ENCODE measurements at places on chromosomes 1 and 21.

DNA sequence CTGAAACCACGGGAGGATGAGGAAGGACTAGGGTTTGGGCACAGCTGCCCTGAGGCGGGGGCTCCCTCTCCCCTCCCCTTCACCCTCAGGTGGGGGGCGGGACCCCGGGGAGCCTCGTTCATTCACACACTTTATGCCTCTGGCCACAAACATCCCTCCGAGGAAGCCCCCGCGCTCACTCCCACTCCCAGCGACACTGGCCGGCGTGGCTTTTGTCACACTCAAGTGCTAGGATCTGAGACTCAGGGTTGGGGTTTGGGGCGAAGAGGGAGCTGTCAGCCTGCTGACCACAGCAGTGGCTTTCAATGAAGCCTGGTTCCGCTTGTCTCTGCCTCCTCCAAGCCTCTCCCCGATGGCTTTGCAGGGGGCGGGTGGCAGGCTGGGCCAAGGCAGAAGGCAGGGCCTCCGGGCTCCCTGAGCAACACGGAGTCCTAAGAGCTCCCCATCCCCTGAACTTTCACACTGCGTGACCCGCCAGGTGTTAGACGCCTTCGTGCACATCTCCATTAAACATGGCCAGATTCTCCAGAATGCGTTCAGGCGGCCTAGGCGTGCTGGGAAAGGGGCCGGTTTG lies 178.1 kb downstream of the NPHP4 start:
- no peak for DNase-seq

GRCh38 chr1:224373008-224373590 lies 16.4 kb downstream of the CNIH4 start:
- DNase-seq, result no peak

DNA sequence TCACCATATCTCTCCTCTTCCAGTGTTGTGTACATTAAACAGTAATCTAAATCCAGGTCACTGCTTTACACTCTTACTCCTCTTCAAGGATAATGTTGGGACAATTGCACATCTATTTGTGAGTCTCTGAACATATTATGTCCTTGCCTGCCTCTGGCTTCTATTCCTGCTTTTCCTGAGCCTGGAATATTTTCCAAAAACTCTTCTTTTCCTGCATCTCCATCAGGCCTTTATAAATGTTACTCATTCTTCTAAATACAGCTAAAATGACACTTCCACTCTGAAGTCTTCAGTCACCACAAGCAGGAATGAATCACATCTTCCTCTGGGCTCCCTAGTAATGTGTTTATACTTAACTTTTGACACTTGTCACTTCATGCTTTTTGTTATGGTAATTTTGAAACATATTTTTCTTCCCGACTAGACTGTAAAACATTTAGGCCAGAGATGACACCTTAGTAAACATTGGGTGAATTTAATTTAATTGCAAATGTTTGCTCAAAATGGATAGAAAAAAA lies 396.0 kb downstream of the LRRIQ3 start:
- DNase-seq, result no peak

DNA sequence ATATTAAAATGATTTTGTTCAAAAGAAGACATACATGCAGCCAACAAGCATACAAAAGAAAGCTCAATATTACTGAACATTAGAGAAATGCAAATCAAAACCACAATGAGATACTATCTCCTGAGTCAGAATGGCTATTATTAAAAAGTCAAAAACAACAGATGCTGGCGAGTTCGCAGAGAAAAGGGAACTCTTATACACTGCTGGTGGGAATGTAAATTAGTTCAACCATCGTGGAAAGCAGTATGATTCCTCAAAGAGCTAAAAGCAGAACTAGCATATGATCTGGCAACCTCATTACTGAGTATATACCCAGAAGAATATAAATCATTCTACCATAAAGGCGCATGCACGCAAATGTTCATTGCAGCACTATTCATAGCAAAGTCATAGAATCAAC lies 126.0 kb upstream of the HMCN1 start:
- DNase-seq, result peak; percentile 11

DNA sequence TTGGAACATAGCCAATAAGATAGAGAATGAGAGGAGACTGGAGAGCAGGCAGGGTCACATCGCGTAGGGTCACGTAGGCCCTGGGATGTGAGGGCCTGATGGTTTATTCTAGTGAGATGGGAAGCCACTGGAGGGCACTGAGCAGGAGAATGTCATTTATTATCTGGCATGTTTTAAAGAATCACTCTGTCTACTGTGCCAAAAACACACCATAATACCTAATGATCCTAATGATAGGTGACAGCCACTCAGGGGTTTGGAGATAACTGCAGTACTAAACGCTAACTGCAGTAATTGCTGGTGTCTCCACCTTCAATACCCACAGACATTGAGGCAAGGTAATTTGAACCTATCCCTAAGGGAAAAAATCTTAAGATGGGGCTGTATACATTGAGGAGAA lies 185.4 kb downstream of the TTLL7 start:
- no peak for DNase-seq

DNA sequence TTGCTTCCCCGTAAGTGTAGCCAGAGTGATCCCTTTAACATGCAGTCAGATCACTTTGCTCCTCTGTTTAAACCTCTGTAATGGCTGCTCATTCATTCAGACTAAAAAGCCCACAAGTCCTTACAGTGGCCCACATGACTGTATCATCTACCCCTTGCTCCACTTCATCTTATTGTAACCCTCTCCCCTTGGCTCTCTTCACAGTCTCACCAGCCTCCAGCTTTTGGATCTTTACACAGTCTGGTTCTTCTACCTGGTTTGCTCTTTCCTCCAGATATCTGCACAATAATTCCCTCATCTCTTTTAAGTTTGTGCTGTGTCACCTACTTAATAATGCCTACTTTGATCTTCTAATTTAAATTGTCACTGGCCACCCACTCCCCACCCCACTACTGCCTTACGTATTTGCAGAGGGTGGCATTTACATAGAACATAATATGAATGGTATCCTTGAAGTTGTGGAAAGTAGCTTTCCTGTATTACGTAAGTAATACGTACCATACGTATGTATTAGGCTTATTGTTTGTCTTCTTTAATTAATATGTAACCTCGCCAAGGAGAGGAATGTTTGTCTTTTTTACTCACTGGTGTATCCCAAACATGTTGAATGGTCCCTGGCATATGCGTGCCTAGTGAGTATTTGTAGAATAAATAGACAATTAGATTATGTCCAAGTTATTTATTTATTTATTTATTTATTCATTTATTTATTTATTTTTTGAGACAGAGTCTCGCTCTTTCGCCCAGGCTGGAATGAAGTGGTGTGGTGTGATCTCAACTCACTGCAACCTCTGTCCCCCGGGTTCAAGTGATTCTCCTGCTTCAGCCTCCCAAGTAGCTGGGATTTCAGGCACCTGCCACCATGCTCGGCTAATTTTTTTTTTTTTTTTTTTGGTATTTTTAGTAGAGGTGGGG lies 48.6 kb downstream of the TSNAX start:
- no peak for DNase-seq

- no peak for DNase-seq
Observed at GRCh38 chr1:97572561-97572960, 348.3 kb downstream of the DPYD start.

GRCh38 chr1:188877668-188878067 lies 1600.0 kb downstream of the BRINP3 start:
- no peak for DNase-seq

GRCh38 chr1:52238887-52239707 lies 97.2 kb downstream of the ZFYVE9 start:
- DNase-seq, result no peak

- no peak for DNase-seq
Observed at GRCh38 chr1:79431340-79431739, 424.8 kb upstream of the ADGRL4 start.

DNA sequence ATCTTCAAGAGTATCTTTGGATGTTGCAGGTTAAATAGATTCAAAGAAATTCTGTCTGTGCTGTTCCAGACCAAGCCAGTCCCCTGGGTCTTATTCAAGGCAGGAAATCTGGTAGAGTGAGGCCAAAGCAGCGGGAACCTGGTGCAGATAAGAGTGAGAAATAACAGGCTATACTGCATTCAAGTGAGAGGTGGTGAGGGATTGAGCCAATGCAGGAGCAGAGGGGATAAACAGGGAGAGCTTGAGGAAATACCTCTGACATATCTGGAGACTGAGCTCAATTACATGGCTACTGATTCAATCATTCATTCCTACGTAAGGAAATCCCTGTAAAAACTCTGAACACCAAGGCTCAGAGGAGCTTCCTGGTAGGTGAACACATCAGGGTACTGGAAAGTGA lies 17.2 kb upstream of the PSMA5 start:
- no peak for DNase-seq

DNA sequence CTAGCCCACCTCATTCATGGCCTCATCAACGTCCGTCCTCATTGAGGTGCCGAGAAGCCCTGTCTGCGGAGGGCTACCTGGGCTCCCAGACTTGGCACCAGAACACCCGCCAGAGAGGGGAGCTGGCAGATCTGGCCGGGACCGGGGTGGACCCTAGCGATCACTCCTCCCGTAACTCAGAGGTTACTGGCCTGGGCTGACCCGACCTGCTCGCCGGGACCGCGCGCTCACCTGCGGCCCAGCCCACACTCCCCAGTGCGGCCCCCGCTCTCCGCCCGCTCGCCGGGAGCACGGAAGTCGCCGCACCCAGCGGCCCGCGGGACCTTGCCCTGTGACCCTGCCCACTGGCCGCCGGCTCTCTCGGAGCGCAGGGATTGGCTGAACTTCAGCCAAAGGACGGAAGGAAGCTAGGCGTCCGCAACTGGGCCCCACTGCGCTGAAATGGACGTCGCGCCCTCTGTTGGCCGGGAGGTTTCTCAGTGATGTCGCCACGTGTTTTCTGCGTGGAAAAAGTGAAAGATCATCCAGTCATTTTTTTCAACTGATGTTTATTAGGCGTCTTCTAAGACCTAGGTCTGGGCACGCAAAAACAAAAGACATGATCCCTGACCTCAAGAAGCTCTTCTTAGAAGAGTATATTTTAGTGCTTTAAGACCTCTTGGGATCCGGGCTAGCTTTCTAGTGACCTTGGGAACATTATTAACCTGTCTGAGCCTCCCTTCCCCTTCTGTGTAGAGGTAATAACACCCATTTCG lies at the start of gene SMIM12:
Gene SMIM12 (minus strand): TSS at position 304 of the 755 bp plus-strand sequence. CDS start 3,772 bp downstream, outside the sequence.
- DNase-seq, result peak; percentile 77

GRCh38 chr21:27550287-27550686 lies 583.4 kb upstream of the ADAMTS5 start:
- DNase-seq, result no peak

GRCh38 chr1:219537223-219537631 lies 75.7 kb downstream of the ZC3H11B start:
- DNase-seq, result no peak

DNA sequence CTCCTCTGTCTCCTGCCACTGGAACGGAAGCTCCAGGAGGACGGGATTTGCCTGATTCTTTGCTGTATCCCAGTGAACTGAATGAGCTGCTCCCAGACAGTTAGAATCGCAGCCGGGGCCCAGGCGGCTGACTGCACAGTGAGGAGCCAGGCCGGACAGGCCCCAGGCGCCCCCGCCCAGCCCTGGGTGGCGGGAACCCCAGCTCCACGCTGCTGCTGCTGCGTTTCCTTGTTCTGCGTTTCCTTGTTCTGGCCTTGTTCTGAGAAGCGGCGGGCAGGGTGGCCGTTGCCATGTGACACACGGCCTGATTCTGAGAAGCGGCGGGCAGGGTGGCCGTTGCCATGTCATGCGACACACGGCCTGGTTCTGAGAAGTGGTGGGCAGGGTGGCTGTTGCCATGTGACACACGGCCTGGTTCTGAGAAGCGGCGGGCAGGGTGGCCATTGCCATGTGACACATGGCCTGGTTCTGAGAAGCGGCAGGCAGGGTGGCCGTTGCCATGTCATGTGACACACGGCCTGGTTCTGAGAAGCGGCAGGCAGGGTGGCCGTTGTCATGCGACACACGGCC lies 56.2 kb downstream of the SLC37A1 start:
- no peak for DNase-seq

DNA sequence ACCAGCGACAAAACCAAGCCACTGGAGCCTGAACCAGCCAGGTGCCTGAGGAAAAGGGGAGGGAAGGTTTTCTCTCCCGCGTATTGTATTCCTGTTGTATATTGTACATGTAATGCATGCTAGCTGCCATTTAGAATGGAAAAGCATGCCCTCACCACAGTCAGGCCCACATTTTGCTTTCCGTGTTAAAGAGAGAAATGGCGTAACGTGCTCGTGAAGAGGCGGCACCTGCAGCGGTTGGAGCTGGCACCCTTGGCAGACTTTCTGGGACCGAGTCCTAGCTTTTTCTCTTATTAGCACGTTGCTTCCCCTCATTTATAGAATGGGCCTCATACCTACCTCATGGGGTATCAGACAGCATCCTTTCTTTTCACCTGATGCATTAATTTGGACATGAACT lies 135.3 kb upstream of the IRF2BP2 start:
- DNase-seq, result no peak

DNA sequence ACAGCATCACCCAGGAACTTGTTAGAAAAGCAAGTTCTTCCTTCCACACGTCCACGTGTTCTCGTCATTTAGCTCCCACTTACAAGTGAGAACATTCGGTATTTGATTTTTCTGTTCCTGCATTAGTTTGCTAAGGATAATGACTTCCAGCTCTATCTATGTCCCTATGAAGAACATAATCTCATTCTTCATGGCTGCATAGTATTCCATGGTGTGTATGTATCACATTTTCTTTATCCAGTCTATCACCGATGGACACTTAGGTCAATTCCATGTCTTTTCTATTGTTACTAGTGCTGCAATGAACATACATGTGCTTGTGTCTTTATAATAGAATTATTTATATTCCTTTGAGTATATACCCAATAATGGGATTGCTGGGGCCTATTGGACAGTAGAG lies 368.7 kb upstream of the RUNX1 start:
- DNase-seq, result no peak

DNA sequence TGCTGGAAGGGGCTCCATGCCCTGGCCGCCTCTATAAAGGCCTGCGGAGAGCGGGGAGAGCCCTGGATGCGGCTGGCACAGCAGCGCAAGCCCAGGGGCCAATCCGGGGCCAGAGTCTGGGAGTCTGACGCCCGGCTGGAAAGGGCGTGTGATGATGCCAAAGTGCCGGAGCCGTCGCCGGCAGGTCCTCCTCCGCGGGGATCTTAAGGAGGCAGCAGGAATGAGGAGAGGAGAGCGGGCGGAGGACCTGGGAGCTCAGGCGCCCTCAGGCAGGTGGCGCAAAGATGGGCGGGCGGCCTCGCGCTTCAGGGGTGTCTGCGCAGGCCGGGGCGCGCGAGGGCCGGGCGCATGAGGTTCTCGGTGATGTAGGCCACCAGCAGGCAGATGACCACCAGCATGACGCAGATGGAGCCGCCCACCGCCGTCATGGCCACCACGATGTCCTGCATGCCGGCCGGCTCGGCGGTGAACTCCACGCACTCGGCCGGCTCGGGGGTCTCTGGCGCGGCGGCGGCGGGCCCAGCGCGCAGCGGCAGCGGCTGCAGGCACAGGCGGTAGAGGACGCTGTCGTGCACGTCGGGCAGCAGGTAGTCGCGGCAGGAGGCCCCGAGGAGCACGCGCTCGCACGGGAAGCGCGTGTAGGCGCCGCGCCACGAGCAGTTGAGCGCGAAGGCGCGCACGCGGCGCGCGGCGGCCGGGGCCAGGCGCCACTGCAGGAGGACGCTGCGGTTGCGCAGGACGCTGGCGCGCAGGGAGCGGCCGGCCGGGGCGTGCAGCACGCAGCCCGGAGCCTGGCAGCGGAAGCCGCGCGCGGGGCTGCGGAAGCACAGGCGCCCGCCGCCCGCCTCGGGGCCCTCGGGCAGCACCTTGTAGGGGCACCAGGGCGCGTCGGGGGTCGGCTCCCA lies 653 bp downstream of the FNDC10 start:
- no peak for DNase-seq

All from fibroblast of skin of left quadriceps (primary cell).